ENCODE measurements at places on chromosomes 7 and 10.

- no peak for DNase-seq
These were observed 1.3 kb downstream of the REPIN1 start for GRCh38 chr7:150369748-150370501.

GRCh38 chr10:16954280-16955030, 137.2 kb upstream of the RSU1 start:
- DNase-seq = no peak

GRCh38 chr10:129114588-129114987, 352.5 kb upstream of the MGMT start:
- no peak for DNase-seq

- no peak for DNase-seq
These were observed 74.4 kb upstream of the PDZD8 start for GRCh38 chr10:117449636-117450035.

DNA sequence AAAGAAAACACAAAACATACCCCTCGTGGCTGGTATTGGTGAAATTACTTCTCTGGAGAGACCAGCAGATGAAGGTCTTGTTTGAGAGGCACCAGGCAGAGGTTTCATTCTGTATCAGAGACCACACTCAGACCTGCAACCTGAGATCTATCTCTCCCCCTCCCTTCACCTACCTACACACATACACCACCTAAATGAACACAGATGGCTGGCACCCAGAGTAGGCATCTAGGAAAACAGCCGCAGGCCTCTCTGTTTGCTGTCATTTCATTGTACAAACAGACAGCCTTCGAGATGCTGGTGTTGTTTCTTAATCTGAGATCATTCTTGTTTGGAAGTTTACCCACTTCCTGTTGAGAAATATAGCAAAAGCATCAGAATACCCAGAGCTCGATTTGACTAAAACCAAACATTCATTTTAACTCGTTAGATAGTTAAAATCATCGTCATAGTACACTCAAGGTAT, 173.9 kb upstream of the SLC25A13 start:
- no peak for DNase-seq

- no peak for DNase-seq
These were observed 3.6 kb downstream of the ADCK2 start for GRCh38 chr7:140676306-140676705.

- no peak for DNase-seq
These were observed 14.6 kb upstream of the GPR26 start for GRCh38 chr10:123651421-123652047.

GRCh38 chr10:95861386-95861785, 46.4 kb upstream of the CC2D2B start:
- DNase-seq = no peak

DNA sequence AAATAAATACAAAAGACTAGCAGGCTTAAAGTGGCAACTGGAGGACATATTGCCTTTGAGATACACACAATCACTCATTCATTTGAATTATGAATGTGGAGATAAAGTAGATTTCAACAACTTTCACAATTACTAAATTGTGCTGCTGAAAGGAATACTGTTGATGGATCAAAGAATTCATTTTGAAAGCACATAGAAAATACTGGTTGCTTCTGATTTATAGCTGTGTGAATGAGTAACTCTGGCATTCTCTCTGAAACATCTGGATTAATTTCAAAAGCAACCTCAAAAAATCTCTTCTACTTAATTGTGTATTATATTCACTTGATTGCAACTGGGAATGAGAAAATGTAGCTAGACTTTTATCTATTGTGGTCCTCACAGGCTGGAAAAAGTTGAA, 397.6 kb downstream of the THSD7A start:
- no peak for DNase-seq

DNA sequence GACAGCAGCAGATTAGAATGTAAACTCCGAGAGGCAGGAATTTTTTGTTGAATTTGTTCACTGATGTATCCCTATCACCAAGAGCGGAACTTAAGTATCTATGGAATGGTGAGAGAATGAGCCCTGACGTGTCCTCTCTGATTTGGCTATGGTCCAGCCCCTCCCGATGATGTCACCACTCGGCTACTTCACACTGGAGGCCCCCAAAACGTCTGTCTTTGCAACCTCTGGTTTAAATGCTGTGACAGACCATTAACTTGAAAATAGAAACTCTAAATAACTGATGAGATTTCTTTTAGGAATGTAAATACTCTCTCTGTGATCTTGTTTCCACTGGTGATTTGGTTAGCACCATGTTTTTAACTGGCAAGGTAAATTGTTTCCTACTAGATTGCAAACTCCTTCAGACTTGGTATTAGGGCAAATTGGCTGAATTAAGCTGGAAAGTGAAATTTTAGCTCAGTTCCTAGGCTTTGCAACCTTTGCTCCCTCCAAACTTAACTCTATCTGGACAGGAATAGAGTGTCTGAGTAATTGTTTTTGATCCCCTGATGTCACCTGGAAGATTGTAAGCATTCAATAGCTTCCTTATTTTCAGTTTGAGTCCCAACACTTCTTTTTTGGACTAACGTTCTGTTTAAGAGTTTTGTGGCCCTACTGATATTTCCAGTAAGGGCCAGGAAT, 19.1 kb downstream of the SLC16A12 start:
- no peak for DNase-seq

DNA sequence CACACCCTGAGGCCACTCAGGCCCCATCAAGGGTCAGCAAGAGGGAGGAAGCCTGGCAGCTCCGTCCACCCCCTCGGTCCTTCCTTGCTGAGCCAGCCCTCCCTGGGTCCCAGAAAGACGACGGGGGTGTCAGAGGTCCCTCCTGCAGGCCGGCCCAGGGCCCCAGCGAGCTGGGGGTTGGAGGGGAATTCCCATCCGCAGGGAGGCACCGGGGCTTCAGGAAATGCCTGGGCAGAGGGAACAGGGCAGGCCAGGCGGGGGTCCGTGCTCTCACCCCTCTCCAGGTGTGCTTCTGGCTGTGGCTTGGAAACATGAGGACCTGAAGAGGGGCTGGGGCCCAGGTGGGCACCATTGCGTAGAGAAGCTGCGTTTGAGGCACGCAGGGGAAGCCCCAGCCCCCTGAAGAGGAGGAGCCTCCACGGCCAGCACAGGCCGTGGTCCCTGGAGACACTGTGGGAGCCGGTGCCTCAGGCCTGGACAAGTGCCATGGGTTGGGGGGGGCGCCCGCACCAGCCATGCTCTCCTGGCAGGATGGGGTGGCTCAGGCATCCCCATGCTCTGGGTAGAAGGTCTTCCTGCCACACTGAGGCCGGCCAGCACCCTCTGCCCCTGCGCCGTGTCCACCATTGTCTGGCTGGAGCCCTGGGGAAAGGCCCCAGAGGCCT, 66.7 kb downstream of the PDGFA start:
- no peak for DNase-seq

DNA sequence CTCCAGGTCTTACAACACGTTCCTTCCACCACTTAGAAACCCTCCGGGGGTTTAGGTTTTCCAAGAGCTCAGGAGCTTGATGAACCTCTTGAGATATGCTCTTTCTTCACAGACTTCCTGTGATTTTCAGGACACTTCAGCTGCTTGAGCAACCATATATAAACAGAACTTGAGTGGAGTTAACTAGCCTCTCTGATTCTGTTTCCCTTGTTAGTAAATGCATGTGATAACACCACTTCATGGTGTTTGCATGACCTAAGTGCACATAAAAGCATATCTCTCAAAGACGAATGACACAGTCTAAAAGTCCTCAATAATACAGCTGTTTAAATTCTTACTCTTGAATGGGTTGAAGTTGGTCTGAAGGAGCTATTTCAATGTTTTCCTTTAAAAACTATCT, 9.9 kb downstream of the PRR15 start:
- no peak for DNase-seq

GRCh38 chr7:69598487-69599285, 411 bp downstream of the AUTS2 start:
- no peak for DNase-seq

DNA sequence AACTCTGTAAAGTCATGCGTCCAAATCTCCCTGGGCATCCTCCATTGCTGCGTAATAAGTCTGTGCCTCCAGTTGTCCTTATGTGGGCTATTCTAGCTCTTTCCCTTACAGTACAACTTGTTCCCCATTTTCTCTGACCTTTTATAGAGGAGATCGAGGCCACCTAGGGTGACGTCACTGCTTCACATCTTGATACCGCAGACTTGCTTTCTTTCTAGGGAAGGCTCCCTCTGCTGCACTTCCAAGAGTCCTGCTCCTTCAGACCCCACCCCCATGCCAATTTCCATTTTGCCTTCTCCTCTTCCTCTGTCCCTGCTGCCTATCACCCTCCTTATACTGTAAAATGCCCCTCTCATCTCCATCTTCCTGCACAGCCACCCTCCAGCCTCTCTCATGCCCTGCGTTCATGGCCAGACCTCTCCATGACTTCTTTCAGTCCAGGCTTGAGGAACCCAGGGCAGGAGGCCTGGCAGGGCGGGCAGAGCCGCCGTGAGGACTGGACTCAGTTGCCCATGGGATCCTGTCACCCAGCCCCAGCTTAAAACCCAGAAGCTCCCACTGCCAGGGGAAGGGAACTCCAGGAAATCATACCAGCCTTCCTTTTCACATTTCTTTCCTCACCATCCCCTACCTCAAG, 57.5 kb downstream of the CAMK1D start:
- no peak for DNase-seq

GRCh38 chr10:127013211-127013656, 108.0 kb downstream of the DOCK1 start:
- DNase-seq = no peak

DNA sequence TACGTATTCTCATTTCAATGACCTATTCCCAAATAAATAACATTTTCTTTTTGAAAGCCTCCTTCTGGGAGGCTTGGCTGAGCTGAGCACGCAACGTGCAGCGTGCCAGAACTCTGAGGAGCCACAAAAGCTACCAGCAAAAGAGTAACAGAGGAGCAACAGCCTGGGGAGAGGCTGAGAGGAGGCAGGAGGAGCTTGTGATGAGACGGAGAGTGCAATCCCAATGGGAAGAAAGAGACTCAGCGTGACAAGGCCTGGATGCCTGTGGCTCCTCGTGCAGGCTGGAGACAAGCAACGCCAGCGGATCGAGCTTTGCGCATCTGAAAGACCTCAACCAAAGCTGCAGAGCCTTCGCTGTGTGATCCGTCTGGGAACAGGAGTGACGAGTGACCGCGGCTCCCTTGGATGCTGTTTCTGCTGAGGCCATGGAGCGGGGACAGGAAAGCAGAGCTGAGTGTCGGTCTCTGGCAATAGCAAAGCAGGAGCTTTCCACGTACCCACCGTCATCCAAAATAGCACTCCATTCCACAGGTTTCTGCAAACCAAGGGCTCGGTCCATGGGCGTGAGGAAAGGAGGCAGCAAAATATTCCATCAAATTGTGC, 171.7 kb upstream of the PFKP start:
- no peak for DNase-seq

GRCh38 chr7:94055963-94056362, 51.8 kb upstream of the BET1 start:
- no peak for DNase-seq

- DNase-seq = no peak
These were observed 108.5 kb upstream of the ANLN start for GRCh38 chr7:36280840-36281812.

- DNase-seq = peak; percentile 40
These were observed 102.3 kb upstream of the PPIF start for GRCh38 chr10:79244841-79245504.

DNA sequence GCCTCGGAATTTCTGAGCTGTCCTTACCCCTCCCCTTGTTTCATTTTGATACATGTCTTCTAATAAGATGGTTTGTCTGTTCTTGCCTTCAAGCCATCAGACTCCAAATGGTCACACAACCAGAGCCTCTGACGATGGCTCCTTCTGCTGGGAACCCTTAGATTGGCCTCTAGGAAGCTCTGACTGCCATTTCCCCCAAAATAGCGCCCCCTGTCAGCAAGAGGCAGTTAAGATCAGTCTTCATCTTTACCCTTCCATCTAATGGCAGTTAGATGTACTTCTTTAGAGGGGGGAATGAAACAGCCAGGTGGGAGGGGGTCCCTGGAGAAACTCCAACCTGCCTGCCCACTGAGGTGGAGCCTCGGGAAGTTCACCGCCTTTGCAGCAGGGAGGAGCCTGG, 85.8 kb upstream of the GPR22 start:
- no peak for DNase-seq

DNA sequence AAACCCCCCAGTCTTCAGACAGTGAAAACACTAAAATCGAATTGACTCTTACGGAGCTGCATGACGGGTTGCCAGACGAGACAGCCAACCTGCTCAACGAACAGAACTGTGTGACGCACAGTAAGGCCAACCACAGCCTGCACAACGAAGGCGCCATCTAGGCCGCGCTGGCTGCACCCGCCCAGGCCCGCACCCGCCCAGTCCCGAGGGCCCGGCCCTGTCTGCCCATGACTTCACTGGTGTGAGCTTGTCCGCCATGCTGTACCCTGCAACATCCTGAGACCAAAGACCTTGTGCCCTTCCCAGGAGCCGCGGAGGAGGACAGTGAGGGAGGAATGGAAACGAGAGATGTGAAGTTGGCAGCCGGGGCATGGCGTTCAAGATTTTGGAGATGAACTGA, 116.1 kb downstream of the NT5C2 start:
- no peak for DNase-seq

DNA sequence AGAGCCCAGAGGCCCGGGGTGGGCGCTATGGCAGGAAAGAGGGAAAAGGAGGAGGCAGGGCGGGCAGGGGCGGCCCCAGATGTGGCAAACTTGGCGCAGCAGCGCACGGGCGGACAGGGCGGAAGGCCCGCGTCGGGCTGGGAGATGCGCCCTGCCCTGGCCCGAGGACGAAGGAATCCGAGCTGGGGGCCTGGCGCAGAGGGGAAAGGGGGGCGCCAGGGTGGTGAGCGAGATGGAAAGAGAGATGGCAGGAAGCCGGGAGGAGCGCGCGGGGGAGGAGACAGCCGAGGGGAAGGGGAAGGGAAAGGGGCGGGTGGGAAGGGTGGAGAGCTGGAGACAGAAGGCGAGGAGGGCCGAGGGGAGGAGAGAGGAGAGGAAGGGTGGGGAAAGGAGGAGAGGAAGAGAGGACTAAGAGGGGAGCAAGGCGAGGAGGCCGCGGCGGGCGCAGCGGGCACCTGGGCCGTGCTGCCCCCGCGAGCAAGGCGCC, at the start of gene MARVELD1:
Gene MARVELD1 (plus strand): TSS at position 392 of the 487 bp plus-strand sequence. CDS start 147 bp downstream, outside the sequence.
- peak; percentile 24 for DNase-seq

GRCh38 chr7:42946627-42946950, 14.4 kb downstream of the MRPL32 start:
- no peak for DNase-seq

DNA sequence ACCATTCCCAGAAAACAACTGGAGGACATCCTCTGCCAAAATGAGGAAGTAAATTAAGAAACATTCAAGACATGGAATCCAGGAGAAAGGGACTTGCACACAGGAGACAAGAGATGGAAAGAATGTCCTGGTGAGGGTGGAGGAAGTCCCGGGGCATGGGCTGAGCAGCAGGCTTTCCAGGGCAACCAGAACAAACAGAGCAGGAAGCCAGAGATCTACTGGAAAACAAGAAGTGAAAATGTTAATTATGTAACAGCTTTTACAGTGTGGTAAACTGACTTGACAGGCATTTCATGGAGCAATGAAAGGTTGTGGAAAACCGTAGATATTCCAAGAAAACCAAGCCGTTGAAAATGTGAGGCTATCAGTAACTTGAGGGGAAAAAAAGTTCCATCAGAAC, 55.2 kb upstream of the ZNF746 start:
- DNase-seq = no peak

- DNase-seq = peak; percentile 49
These were observed 42.5 kb downstream of the STK17A start for GRCh38 chr7:43625453-43625852.

- no peak for DNase-seq
These were observed 7.8 kb upstream of the ZNF33B start for GRCh38 chr10:42646214-42646613.

GRCh38 chr7:50185208-50185607, 92.2 kb upstream of the ZPBP start:
- DNase-seq = no peak

GRCh38 chr10:132563485-132564248, 26.1 kb downstream of the INPP5A start:
- DNase-seq = no peak
